ENCODE measurements at places on chromosomes 4 and X. TPM values are rescaled to one million over a fixed set of nuclear protein-coding genes. Genes with fewer than 3 reads are reported as not detected.

DNA sequence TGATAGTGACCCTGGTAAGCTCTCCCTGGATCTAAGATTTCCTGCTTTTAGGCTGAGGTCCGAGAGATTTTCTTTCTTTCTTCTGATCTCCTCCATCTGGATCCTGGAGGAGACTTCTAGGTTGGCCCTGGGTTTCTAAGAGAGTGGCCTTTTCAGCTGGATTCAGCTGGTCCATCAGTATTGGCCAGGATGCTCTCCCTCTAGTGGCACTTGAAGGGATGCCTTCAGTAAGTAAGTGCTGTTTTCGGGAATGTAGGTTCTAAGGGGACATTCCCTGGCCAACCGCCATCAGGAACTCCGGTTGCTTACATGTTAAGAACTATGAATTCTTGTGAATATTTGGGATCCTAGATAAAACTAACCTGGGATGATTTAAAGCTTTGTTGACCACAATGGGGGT is 56.9 kb downstream of the SERTM2 start:
- no peak for DNase-seq

The KCND1 gene
- 5.6 TPM for total RNA-seq

DNA sequence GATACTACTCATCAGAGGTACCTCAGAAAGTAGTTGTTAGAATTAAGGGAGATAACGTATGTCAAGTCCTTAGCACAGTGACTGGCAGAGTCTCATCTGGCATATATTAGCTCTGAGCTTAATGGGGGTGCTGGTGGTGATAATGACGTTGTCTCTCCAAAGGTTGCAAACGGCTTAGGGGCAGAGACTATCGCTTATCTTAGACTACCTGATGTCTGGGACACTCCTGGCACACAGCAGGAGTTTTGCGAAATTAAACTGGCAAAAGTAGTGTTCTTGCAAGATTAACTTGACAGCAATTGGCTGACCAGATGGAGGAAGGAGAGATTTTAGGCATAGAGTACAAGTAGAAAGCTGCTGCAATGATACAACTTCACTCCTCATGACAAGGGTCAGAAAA is 300.1 kb upstream of the FTHL17 start:
- DNase-seq: no peak

- no peak for DNase-seq
Measured at GRCh38 chr4:182222766-182223165, 20.4 kb upstream of the TENM3 start.

The ACTRT1 gene
- not detected for total RNA-seq

- no peak for DNase-seq
Measured at GRCh38 chr4:7478665-7479064, 43.9 kb upstream of the PSAPL1 start.
